Mesangial cell (primary cell): ENCODE measurements at places on chromosomes 2 and 18. TPM values are rescaled to one million over a fixed set of nuclear protein-coding genes. Genes with fewer than 3 reads are reported as not detected.

The METTL21A gene
- 23.3 and 38.0 TPM in 2 replicates for total RNA-seq

The GALR1 gene
- total RNA-seq = not detected in 2 replicates

The SERPINB12 gene
- total RNA-seq = not detected in 2 replicates

The KCNS3 gene
- total RNA-seq = 18.9 and 21.0 TPM in 2 replicates

The PAX8 gene
- 118 and 299 TPM in 2 replicates for total RNA-seq

The PLCL1 gene
- total RNA-seq = under 0.01 and 0.51 TPM in 2 replicates

The FSHR gene
- total RNA-seq = not detected in 2 replicates

The VAMP5 gene
- total RNA-seq = 43.7 and 52.6 TPM in 2 replicates

The SH3BP4 gene
- total RNA-seq = 69.3 and 113 TPM in 2 replicates

The FABP1 gene
- not detected in 2 replicates for total RNA-seq

The TUBB8B gene
- 0.63 TPM in 1 of 2 replicates, not detected in the other for total RNA-seq

The RAX gene
- total RNA-seq = not detected in 2 replicates

The POTEC gene
- not detected in 2 replicates for total RNA-seq

The SEPTIN10 gene
- total RNA-seq = 34.1 and 44.2 TPM in 2 replicates

The ZNF396 gene
- 0.33 and 0.89 TPM in 2 replicates for total RNA-seq

The RIT2 gene
- not detected in 2 replicates for total RNA-seq

The NAT8 gene
- total RNA-seq = not detected in 2 replicates

The SPATS2L gene
- 85.2 and 109 TPM in 2 replicates for total RNA-seq

The REEP1 gene
- 0.51 and 2.6 TPM in 2 replicates for total RNA-seq

The PUM2 gene
- 26.7 and 38.4 TPM in 2 replicates for total RNA-seq

The TFCP2L1 gene
- total RNA-seq = 0.33 and 4.1 TPM in 2 replicates

The ICOS gene
- not detected in 2 replicates for total RNA-seq

The SPP2 gene
- total RNA-seq = not detected in 2 replicates

The FSIP2 gene
- total RNA-seq = under 0.01 TPM in 2 replicates

The C18orf54 gene
- 3.2 and 7.3 TPM in 2 replicates for total RNA-seq

The FEV gene
- total RNA-seq = not detected in 2 replicates

The ARHGAP28 gene
- 2.1 and 8.9 TPM in 2 replicates for total RNA-seq

The STPG4 gene
- 0.98 TPM in 1 of 2 replicates, not detected in the other for total RNA-seq

The FBXO15 gene
- total RNA-seq = 0.76 and 0.98 TPM in 2 replicates

The TGFA gene
- 1.1 and 7.2 TPM in 2 replicates for total RNA-seq

The GALM gene
- 4.2 and 8.1 TPM in 2 replicates for total RNA-seq

The CIB4 gene
- not detected in 2 replicates for total RNA-seq

The ADD2 gene
- total RNA-seq = 3.4 and 5.2 TPM in 2 replicates

The GBX2 gene
- 0.89 and 2.1 TPM in 2 replicates for total RNA-seq

The SPDYA gene
- not detected in 2 replicates for total RNA-seq
